Cardiac fibroblast (primary cell): ENCODE measurements at places on chromosomes 2 and 18.

GRCh38 chr2:97707362-97708047 lies 5.9 kb upstream of the ZAP70 start:
- no peak for DNase-seq

DNA sequence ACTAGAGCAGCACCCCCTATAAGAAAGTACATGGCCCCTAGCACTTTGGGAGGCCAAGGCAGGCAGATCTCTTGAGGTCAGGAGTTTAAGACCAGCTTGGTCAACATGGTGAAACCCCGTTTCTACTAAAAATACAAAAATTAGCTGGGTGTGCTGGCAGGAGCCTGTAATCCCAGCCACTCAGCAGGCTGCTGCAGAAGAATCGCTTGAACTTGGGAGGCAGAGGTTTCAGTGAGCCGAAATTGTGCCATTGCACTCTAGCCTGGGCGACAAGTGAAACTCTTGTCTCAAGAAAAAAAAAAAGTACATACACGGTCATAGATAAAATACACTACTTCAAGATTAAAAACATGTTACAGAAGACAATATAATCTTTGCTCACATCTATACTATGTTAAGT lies 63.8 kb downstream of the RAPH1 start:
- no peak for DNase-seq

DNA sequence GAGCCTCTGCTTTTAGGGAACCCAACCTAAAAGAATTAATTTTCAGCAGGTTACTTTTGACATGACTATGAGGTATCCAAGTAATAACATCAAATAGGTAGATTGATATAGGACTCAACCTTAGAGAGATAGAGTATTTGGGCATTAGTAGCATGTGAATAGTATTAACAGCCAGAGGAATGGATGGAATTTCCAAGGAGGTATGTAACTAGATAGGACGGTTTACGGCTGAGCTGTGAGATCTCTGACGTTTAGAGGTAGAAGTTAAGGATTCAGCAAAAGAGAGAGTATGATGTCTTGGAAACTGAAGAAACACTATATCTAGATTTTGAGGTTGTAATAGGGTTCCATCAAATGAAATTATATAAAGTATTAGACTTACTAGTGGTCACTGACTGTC lies 70.3 kb downstream of the HNMT start:
- no peak for DNase-seq

DNA sequence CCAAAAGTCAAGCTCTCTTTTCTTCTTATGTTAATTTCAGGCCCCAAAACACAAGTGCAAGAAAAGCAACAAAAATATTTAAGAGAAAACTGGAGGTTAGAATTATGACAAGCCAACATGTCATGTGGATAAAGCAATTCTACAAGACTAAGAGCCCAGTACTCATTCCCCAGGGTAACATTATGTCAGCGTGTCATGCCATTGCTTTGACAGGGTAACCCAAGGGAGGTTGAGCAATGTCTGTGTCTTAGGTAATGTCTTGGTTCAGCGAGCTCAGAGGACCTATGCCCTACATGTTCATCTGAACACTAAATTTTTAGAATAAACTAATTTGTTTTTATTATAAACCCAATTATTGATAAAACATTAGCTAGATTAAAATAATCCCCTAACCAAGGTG lies 173.2 kb upstream of the ZNF804A start:
- DNase-seq, result no peak

DNA sequence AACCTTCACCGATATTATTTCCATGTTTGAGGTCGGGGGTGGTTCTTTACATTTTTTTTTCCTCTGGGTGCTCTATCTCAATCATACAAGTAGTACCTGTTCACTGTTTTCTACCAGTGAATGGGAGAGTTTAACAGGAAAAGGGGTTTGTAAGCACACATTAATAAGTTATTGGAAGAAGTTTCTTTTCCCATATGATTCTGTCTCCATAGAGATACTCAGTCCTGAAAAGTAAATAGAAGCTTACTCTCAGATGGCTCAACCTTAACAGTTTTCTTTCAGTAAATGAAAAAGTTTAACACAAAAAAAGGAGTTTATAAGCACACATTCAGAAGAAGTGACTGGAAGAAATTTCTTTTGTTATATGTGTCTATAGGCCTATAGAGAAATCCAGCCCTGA lies 995.6 kb upstream of the SLC39A10 start:
- no peak for DNase-seq

- DNase-seq, result peak; percentile 63
Observed at GRCh38 chr2:3728104-3729054, 25.0 kb downstream of the DCDC2C start.

DNA sequence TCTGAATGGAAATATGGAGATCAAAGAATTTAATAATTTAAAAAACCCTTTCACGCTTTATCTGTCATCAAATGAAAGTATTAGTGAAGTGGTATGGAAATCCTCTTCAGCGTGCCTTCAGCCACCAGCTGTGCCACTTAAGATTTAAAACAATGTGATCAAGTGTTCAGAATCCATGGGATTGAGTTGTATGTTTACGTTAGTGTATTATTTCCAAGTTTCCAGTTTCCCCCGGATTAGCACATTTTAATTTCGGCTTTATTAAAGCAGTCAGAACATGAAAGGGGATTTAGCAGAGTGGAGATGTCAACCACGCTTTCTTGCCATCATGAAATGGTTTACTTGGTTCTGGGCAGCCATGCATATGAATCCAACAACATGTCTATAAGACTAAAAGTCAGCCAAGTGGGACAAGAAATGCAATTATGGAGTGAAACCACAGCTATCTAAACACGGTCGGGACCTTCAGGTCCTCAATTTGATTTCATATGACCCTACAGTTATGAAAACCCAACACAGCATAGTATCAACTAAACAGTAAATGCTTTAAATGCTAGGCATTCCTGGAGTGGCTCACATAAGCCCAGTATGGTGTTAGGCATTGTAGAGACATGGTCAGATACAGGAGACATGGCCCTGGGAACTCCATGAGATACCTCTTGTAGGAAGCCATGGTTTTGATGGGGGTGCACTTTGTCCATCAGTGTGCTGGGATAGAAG lies 224.9 kb upstream of the EPAS1 start:
- DNase-seq, result peak; percentile 38

GRCh38 chr2:200863782-200864175 lies 679 bp downstream of the CLK1 start:
- no peak for DNase-seq

DNA sequence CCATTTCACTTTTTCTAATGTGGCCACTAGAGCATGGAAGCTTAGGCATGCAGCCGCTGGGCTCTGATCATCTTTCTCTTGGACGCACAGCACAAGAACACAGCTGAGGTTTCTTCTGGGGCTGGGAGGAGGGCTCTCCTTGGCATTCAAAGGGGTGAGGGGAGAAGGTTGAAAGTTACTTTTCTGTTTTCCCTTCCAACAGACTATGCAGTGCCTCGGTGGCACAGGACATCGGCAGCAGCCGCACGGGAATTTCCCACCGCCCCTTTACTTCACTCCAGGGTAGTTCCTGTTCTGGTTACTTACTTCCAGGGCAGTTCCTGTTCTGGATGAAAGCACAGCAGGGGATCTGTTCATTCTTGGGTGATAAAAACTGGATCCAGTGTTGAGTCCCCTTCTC lies 18.9 kb upstream of the MAL start:
- DNase-seq, result no peak

GRCh38 chr2:56589194-56589593 lies 405.4 kb downstream of the CCDC85A start:
- DNase-seq, result no peak

DNA sequence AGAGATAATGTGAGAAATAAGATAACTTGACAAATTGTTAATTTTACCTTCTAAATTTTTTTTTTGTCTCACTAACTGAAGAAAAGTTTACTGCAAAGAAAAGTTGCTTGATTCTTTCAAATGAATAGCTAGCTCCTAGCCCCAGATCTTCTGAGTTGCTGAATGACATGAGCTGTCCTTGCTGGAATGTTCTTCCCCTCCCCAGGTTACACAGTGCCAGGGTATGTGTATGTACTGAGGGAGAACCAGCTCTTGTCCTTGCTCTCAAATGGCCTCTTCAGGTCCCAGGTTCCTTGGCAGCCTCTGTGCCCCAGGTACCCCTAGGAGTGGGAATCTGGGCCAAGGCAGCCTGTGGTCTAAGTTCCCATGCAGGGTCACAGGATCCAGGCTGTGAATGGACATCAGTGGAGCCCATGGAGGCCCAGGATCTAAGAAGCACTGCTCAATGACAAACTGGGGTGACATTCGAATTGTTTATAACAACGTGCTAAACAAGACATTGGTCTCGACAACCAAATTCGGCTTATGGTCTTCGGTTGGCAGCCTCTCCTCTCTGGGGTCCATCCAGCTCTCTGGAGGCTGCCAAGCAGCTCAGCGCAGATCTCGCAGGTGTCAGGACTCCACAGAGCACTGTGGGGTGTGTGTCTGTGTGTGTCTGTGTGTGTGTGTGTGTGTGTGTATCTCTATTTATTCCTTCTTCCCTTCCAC lies 17.1 kb upstream of the INO80C start:
- no peak for DNase-seq

DNA sequence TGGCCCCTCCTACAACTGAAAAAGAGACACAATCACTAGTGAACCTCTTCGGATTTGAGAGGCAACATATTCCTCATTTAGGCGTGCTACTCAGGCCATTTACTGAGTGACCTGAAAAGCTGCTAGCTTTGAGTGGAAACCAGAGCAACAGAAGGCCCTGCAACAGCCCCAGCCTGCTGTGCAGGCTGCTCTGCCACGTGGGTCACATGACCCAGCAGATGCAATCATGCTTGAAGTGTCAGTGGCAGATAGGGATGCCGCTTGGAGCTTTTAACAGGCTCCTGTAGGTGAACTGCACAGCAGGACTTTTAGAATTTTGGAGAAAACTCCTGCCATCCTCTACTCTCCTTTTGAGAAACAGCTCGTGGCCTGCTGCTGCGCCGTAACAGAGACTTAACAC lies 578.6 kb upstream of the RAB6C start:
- no peak for DNase-seq

DNA sequence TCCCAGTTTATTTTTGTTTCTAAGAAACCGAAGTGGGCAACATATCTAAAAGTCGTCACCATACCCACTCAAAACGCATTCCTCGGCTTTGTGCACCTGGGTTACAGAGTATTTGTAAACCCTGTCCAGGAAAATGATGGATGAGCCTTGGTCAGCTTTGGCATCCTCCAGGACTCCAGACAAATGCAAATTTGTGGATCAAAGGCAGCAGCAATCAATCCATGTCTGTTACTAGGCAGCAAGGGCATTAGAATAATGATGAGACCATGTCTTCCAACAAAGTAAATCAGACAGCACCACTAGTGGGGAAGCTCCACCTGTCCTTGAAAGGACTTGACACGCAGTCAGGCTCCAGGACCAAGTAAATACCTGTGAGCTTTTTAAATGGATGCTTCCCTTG lies 672.6 kb upstream of the GYPC start:
- DNase-seq, result no peak

DNA sequence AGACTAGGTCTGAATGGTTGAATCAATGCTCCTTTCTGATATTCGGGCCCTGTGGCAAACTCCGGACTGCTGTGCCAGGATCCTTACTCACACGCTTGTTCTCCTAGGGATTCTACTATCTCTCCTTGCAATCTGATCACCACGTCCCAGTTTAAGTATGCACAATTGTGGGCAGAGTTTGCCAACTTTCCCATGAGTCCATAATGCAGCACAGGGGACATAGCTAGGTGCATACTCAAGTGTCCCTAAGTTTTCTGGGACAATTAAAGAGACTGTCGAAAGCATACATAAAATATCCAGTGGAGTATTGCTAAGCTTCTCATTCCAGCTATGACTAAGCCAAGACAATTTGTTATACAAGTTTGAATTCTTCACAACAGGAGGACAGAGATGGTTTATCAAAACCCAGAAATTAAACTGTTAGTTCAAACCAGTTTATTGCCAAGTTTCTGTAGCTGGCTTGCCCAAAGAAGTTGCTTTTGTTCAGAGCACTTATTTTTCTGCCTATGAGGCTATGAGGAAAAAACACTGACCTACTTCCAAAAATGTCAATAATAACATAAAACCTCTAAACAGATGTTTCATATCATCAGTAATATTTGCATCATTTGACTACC lies 136.1 kb downstream of the EXOC6B start:
- DNase-seq, result peak; percentile 9

GRCh38 chr2:177010861-177011260 lies 201.7 kb upstream of the HNRNPA3 start:
- DNase-seq, result no peak

- no peak for DNase-seq
Observed at GRCh38 chr2:226410247-226410835, 389.3 kb downstream of the IRS1 start.

DNA sequence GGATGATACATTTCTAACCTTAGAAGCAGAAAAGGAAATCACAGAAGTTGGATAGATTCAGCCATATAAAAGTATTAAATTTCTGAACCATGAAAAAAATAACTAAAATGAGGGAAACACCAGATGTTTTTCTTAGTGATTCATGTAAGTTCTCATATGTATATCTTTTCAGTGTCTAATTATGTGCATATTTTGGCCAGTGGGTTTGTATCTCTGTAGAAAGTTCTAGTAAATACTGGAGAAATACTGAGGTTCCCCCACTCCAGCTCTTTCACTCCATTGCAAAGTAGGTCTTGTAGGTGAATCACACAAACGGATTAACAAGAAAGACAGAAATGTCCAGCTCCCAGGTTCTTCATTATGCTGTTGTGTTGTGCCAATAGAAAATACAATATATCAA lies 222.3 kb downstream of the NEDD4L start:
- no peak for DNase-seq

DNA sequence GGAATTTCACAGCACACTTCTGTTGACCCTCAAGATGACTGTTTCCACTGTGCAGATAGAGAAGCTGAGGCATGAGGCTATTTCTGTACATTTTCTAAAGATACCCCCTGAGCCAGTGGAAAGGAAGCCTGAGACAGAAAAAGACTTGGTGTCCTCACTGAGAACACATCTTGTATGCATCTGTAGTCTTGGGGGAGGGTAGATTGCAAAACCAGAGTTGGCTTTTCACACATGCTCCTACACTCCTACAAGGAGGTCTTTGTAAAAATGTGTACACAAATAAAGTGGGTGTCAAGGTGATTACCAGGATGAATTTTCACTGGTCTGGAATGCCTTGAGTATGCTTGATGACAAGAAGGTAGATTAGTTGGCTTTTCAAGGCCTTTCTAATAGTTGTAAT lies 98.0 kb downstream of the KCTD18 start:
- DNase-seq, result peak; percentile 22
